GM12864 (cell line): ENCODE measurements at places on chromosomes 4 and X.

- DNase-seq = no peak
Observed at GRCh38 chr4:73540826-73541225, 59.3 kb downstream of the AFM start.

DNA sequence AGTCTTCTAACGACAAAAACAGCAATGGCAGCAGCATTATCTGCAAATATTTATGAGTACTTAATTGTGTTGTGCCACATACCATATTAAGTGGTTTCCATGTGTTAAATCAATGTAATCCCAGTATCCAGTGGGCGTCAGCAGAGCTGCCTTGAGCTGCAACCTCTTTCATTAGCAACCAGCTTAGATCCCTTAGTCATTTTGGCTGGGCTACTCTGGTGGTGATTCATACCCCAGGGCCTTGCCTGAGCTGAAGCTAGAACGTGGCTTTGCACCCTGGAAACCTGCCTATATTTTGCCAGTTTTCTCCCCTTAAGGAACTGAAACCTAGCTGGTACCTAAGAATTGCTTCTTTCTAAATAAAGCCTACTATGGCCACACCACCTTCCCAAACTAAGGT is 474.3 kb upstream of the FTHL17 start:
- DNase-seq = no peak

DNA sequence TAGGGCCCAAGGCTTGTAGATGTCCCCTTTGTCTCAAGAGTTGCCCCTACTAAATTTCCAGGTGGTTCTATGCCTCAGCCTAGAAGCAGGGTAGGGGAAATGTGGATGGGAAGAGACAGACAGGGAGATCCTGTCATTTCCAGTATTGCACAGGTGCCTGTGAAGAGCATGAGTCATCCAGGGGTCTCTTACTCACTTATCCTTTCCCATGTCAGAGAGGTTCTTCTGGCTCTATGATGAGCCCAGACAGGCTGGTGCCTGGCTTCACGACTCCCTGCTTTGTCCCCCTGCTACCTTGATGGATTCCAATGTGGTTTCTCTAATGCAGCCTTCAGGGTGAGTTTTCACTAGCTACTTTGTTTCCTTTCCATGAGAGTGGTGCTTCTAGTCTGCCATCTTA is 35.2 kb upstream of the DDX60 start:
- no peak for DNase-seq

DNA sequence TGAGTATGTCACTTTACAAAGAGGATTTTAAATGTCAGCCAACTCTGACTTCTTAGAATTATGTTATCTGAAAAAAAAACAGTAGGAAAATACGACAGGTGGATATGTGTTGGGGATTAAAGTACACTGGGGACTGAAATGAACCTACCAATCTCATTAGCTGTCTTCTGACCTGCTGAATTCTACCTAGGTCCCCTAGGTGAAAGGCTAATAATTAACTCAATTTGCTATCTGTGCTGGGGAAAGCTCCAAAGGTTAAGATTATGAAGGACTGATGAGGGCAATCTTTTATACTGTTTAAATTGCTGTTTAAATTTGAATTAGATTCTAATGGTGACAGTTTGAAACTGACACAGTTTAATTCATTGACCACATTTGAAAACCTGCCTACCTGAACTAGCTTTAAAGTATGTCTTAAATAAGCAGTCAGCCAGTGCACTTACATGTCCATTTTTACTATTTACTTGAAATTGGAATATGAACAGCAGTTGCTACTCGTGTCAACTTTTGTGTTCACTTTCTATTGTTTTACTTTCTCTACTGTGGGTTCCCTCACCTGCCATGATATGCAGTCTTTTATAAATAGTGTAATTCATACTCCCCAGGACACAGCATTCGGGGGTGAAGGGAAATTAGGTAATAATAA is 977.3 kb downstream of the C4orf33 start:
- DNase-seq = no peak

DNA sequence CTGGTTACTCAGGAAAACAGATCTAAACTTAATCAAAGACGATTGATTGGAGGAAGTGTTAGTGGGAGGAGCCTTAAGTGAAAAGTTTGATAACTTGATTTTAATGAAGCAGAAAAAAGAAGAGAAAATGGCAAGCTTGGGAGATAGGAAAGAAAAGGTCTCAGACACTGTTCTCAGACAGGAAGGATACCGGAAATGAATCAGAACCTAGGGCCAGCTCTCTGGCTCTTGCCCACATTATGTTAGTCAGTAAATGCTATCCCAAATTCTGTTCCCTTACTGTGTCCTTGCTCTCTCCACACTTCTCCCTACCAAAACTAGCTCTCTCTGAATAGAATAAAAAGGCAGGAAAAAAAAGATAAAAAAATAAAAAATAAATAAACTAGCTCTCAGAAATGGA is 48.6 kb upstream of the TMEM164 start:
- no peak for DNase-seq

DNA sequence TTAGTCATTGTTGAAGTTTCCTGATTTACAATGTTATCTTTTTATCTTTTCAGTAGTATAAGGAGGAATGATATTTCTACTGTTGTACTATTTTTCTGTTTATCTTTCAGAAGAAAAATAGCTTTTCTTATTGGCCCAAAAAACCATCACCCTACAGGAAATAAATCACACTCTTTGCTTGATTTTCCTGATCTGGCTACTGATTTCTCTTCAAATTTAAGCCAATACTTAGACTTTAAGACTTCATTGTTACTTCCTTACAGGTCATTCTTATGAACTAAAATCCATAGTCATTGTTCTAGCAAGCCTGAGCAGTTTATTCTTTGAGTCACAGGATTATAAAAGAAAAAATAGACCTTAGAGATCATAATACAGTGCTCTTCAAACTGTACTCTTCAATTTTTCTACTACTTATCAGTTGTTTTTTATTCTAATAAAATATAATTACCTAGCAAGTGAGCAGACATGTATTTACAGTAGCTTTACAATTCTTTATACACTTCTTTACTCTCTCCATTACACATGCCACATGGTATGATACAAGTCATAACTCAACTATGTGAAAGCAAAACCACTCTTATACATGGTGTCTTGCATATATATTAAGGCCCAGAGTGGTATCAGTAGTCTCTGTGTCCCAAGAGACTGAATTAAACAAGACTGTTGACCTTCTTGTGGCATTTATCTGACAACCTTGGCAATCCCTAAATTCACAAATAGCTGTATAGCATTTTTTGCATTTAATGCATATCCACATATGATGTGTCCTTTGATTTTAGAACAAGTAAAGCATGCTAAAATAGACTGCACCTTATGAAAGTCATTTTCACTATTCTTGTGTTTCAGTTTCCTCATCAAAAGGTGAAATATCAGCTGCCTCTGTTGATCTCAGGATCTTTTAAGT is 47.9 kb downstream of the TET2 start:
- no peak for DNase-seq

- no peak for DNase-seq
Observed at GRCh38 chrX:11813341-11813740, 55.3 kb downstream of the MSL3 start.

GRCh38 chr4:2332201-2332975 is 70.5 kb upstream of the MXD4 start:
- DNase-seq = no peak

- no peak for DNase-seq
Observed at GRCh38 chr4:32890398-32890797, 2170.2 kb downstream of the PCDH7 start.

GRCh38 chr4:165222651-165222994 is 15.3 kb downstream of the KLHL2 start:
- no peak for DNase-seq

GRCh38 chr4:83046693-83047473 is 11.9 kb downstream of the COPS4 start:
- no peak for DNase-seq

DNA sequence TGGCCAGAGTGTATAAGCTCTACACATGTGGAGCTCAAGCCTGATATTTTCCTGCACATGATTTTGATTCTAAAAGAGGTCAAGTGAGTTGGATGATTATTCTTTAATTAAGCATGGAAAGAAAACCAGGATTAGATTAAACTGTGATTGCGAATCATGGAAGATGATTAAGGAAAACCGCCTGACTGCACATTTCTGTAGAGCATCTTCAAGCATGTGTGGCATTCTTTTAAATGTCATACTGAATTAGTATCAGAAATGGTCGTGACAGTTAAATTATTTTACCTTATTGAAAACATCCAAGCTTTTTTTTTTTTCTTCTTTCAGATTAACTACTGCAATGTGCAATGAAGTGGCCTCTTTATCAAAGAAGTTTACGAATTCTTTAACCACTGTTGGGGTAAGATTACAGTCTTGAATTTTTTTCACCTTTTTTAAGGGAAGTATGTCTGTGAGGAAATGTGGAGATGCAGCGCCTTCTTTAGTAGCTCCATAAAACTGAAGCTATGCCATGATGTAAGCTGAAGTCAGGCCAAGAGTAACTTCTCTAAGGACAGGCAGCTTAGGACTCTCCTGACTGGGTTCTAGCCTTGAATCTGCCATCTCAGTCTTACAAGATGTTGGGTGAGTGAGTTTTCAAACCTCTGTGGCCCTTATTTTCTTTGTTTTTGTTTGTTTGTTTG is 67.9 kb downstream of the FAM114A1 start:
- DNase-seq = no peak

DNA sequence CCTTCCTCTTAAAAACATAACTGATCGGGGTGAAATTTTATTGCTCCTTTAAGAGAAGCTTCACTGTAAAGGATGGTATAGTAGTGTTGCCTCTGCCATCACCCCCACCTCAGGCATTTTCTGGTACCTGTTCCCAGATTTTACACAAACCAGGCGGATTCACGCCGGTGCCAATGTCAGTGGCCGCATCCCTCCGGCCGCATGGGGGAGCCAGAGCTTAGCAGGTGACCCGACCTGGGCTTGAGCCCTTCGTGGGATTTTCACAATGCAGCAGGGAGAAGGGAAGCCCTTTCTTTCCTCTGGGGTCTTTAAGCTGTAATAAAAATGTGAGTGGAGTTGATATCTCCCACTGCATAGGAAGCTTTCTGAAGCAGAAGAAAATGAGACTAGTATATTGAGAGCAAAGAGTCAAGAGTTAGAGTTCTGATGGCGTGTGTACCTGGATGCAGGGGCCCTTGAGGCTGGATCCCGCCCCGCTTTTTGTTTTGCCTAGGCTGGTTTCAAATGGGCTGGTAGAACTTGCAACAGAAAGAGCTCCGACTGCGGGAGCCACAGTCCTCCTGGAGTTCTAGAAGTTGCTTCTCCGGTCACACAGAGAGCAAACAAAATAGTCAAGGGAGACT is 59.4 kb downstream of the POLR2B start:
- no peak for DNase-seq

DNA sequence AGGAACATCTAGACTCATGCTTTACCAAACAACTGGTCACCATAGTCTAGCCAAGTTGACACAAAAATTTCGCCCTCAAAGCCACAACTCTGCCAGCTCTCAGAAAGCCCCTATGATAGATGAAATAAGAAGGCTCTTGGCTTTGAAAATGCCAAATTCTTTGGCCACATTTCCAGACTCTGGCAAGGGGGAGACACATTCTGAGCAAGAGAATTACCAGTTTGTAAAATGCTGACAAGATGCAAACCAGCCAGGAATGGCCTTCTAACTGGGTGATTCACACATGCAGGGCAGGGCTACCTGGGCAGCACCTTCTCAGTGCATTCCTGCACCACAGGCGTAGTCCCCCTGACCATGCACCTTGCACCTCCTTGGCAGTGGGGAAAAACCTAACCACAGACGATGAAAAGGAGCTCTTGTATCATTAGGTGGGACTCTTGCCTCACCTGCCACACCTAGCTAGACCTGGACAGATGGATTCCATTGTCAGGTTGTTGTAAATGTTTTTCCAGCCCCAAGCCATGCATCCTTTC is 77.4 kb upstream of the CPEB2 start:
- DNase-seq = no peak
